Temporal lobe (tissue), 4 donors: ENCODE measurements at places on chromosomes 2 and 18. TPM values are rescaled to one million over a fixed set of nuclear protein-coding genes. Genes with fewer than 3 reads are reported as not detected.

The INPP5D gene
- total RNA-seq = 2.7 TPM

The GNLY gene
- total RNA-seq = not detected

The TFCP2L1 gene
- under 0.01 TPM for total RNA-seq

The ANXA4 gene
- total RNA-seq = 4.4 TPM

The TDRD15 gene
- total RNA-seq = not detected

The SGPP2 gene
- total RNA-seq = 1.2 TPM

The ACOXL gene
- not detected for total RNA-seq

The GDF7 gene
- under 0.01 TPM for total RNA-seq

The CACNB4 gene
- 39.1 TPM for total RNA-seq

The TLX2 gene
- total RNA-seq = not detected

The KYNU gene
- under 0.01 TPM for total RNA-seq

The VPS4B gene
- total RNA-seq = 21.6 TPM

The FOXD4L1 gene
- 0.25 TPM for total RNA-seq

The C1QL2 gene
- 4.4 TPM for total RNA-seq

The PIAS2 gene
- 37.9 TPM for total RNA-seq

The SPATS2L gene
- 32.2 TPM for total RNA-seq

The METTL5 gene
- total RNA-seq = 29.7 TPM

The CDH2 gene
- total RNA-seq = 150 TPM

The ANKRD62 gene
- total RNA-seq = not detected

The CBLN2 gene
- total RNA-seq = 219 TPM

The ACTG2 gene
- 0.98 TPM for total RNA-seq

The KIF1A gene
- 181 TPM for total RNA-seq

The TUBA3E gene
- total RNA-seq = not detected

The NGEF gene
- 33.4 TPM for total RNA-seq

The GPC1 gene
- 37.4 TPM for total RNA-seq

The SP140 gene
- total RNA-seq = 0.49 TPM

The DNMT3A gene
- total RNA-seq = 39.8 TPM

The OSR1 gene
- total RNA-seq = 1.7 TPM

The CNDP1 gene
- total RNA-seq = 0.49 TPM

The SLC23A3 gene
- total RNA-seq = not detected

The HOXD1 gene
- not detected for total RNA-seq

The AMER3 gene
- 26.8 TPM for total RNA-seq

The SERPINB2 gene
- total RNA-seq = under 0.01 TPM

The STPG4 gene
- 0.49 TPM for total RNA-seq
